ENCODE measurements at places on chromosomes 3 and 15. TPM values are rescaled to one million over a fixed set of nuclear protein-coding genes. Genes with fewer than 3 reads are reported as not detected.

GOLGA8T gene
- not detected for total RNA-seq

HRG gene
- not detected for total RNA-seq

ECE2 gene
- not detected for total RNA-seq

SMARCC1 gene
- total RNA-seq, result 129 TPM

PARP9 gene
- total RNA-seq, result 10.6 TPM
